AG09319 (cell line): ENCODE measurements at places on chromosomes 6 and 20.

- no peak for DNase-seq
Measured at GRCh38 chr20:57484772-57485171, 40.2 kb downstream of the CTCFL start.

- DNase-seq: no peak
Measured at GRCh38 chr20:51183451-51183850, 160.5 kb upstream of the KCNG1 start.

GRCh38 chr20:50043573-50044352, 61.0 kb downstream of the SNAI1 start:
- DNase-seq: no peak

DNA sequence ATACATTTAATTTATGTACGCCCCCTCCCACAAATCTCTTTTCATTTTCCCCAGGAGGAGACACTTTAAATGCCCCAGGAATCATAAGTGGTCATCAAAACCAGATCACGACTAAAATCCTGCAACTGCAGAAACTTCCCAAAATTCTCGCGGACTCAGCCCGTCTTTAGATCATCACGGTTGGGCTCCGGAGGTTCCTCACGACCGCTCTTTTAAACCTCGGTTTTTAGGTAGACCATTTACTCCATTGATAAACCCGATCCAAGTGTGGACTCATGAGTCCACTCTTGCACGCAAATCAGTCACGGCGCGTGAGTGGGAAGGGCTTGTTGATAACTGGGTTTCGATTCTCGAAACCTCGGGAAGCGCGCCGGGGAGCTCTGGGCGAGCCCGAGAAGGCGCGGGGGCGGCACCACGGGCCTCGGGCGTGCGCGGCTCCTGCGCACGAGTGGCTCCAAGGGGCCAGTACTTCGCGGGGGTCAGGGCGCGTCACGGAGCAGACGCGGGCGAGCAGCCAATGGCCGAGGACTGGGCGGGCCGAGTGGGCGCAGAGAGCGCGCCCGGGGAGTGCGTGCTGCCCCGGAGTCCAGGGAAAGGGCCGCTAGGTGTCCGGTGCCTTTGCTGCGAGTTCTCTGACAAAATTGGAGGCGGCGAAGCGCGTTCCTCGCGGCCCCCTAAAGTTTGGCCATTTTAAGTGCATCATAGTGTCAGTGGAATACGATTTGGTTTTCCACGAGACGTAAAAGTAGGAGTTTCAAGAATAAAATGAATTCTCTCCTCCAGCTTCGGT, 635 bp upstream of the TENT5A start:
- DNase-seq: peak; percentile 85

GRCh38 chr6:87756858-87757257, 54.8 kb upstream of the AKIRIN2 start:
- peak; percentile 61 for DNase-seq

GRCh38 chr6:106145144-106145543, 59.0 kb downstream of the PRDM1 start:
- DNase-seq: no peak

DNA sequence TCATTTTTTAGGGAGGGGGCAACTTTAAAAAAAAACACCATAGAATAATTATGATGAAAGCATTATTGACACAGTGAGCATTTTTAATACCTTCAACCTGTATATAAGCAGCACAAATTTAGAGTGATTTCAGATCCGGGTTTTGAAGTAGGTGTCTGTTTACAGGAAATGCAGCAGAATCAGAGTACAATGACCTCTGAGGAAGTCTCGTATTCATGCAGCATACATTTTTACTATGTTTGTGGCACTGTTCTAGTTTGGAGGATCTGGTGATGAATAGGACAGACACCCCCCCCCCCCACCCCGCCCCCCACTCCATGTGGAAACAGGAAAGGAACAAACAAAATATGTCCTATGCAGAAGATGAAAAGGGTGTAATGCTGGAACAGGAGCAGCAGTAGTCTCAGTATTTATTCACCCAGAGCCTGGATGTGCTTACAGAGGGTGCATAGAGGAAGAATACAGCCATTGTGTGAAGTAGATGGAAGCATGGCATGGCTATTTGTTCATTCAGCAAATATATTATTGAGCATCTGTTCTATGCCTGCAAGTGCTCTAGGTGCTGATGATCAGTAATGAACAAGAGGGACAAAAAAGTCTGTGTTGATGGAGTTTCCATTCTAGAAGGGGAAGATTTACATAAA, 19.7 kb downstream of the VAPB start:
- no peak for DNase-seq

DNA sequence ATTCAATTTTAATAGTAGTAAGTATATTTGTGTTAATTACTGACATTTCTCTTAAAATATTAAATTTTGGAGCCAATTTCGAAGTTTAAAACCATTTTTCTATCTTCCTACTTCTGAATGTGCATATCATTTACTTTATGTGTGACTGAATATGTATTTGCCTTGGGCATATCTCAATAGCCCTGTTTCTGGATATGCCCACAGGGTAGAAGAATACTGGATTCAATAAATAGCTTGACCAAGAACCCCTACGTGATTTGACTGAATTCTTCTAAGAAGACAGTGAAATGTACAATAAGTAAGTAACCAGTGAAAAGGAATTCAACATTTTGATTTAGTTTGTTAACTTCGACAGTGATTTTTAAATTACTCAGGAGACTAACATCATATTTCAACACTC, 7.8 kb downstream of the HMGN3 start:
- DNase-seq: no peak

DNA sequence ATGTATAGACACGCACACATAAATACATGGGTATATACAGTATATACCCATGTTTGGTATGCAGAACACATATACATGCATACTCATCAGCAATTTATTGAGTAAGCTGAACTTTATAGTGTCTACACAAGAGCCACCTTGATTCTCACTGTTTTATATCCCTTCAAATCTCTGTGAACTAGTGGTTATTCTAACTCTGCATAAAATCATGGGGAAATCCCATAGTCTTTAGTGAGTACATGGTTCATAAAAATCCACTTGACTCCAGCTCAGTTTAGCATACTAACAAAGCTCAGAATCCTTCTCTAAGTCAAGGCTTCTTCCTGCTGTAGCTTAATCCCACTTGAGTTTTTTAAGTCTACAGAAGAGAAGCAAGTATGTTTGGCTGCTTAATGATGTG, 104.1 kb downstream of the THEMIS start:
- no peak for DNase-seq

GRCh38 chr20:58709013-58709702, 16.6 kb downstream of the NPEPL1 start:
- DNase-seq: no peak

- DNase-seq: no peak
Measured at GRCh38 chr6:81262656-81263055, 489.8 kb downstream of the TENT5A start.

GRCh38 chr6:142871910-142872331, 73.1 kb downstream of the HIVEP2 start:
- DNase-seq: peak; percentile 24

GRCh38 chr20:46835418-46835817, 59.2 kb upstream of the EYA2 start:
- no peak for DNase-seq

DNA sequence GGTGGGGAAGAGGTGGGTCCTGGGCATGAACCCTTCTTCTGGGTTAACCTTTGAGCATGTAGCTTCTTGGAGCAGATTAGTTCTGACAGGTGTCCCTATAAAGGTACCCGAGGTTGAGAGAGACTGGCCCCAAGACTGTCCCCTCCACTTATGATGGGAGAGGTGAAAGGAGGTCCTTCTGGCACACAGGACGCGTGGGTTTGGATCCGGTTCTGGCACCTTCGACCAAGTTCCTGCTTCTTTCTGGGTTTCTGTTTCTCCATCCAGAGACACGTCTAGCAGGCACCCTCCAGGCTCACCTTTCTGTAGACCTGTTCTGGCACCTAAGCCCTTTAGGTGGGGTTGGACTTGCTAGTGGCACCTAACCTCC, 4.1 kb downstream of the PAX1 start:
- DNase-seq: no peak

GRCh38 chr6:148146717-148147462, 195.7 kb upstream of the SASH1 start:
- no peak for DNase-seq

DNA sequence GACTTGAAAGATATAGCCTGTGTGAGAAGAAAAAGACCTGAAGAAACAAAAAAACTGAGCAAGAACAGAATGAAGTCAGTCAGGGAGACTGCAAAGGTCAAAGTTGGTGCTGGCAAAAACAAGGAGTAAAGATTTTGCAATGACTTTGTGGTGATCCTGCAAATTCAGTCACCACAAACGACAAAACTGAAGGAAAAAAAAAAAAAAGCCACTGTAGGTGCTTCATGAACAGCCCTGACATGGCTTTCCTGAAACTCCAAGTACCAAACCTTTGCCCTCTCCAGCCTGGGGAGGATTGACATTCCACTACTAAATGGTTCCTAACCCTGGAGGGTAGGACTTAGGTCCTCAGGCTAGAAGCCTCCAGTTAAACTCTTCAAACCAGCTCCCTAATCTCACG, 114.7 kb upstream of the BEND3 start:
- no peak for DNase-seq

GRCh38 chr6:33567836-33568235, 12.2 kb downstream of the BAK1 start:
- no peak for DNase-seq

DNA sequence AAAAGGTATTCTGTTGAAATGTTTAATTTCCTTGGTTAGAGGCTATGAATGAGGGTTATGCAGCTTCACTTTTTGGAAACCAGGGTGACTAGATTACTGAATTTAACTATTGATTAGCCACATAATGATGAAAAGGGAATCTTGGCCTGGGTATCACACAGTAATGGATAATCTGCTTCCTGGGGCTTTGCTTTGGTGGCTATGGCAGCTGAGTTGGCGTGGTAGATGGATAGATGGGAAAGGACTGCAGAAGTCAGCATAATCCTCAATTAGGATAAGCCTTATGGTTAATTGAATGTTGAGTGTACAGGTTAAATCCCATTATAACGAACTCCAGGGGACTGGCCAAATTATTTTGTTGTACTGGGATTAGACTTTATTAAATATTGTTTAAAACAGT, 5.2 kb downstream of the NCOA3 start:
- no peak for DNase-seq

- DNase-seq: no peak
Measured at GRCh38 chr6:82959385-82959941, 106.2 kb downstream of the UBE3D start.

- DNase-seq: no peak
Measured at GRCh38 chr6:35312076-35312800, 14.6 kb downstream of the DEF6 start.

GRCh38 chr20:14235355-14235754, 102.1 kb downstream of the FLRT3 start:
- peak; percentile 39 for DNase-seq

DNA sequence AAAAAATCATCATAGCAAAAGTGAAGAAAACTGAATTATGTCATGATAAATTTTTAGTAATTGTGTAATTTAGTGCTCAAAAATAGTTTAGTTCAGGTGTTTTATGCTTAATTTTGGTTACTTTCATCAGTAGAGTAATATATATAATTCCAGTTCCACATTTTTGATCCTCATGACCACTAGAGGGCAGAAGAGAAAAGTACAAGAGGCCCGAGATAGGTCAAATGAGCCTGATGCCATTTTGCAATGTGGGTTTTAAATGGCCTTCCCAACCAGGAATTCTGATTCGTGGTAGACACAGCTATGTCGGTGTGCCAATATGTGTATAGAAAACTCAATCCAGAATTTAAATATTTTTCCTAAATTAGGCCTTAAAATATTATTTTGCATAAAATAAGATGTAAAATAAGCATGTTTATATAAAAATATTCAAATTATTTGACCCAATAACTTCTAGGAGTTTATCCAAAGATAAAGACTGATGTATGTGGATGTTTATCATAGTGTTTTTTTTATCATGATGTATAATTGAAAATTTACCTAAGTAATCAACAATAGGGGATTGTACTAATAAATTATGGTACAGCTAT, 159.7 kb upstream of the RPS6KA2 start:
- DNase-seq: peak; percentile 36

- peak; percentile 44 for DNase-seq
Measured at GRCh38 chr20:23147964-23148730, 62.0 kb upstream of the CD93 start.

DNA sequence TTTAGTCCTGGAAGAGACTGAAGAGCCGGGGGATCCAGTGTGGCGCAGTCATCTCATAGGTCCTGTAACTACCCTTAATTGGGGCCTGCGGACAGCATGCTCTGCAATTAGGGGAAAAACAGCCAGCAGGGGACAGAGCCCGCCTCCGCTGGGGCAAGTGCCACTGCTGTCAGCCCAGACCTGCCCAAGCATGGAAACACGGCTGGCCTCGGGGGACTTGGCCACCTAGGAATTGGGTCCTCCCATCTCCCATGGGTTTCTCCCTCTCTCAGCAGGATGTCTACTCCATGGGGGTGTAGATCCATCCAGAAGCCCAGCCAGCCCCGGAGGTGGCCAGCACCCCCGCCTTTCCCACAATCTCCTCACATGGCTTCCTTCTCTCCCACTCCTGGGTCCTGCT, 3.6 kb downstream of the GHRH start:
- no peak for DNase-seq

GRCh38 chr6:155399062-155399744, 56.4 kb downstream of the NOX3 start:
- no peak for DNase-seq

- no peak for DNase-seq
Measured at GRCh38 chr20:41040855-41041254, 12.2 kb downstream of the TOP1 start.

- no peak for DNase-seq
Measured at GRCh38 chr20:34956751-34957472, 1.2 kb downstream of the MYH7B start.

- DNase-seq: no peak
Measured at GRCh38 chr6:10583509-10583901, 62.4 kb downstream of the GCNT2 start.

- no peak for DNase-seq
Measured at GRCh38 chr20:63036291-63036690, 29.5 kb upstream of the BHLHE23 start.

- no peak for DNase-seq
Measured at GRCh38 chr6:81263531-81264168, 488.8 kb downstream of the TENT5A start.

DNA sequence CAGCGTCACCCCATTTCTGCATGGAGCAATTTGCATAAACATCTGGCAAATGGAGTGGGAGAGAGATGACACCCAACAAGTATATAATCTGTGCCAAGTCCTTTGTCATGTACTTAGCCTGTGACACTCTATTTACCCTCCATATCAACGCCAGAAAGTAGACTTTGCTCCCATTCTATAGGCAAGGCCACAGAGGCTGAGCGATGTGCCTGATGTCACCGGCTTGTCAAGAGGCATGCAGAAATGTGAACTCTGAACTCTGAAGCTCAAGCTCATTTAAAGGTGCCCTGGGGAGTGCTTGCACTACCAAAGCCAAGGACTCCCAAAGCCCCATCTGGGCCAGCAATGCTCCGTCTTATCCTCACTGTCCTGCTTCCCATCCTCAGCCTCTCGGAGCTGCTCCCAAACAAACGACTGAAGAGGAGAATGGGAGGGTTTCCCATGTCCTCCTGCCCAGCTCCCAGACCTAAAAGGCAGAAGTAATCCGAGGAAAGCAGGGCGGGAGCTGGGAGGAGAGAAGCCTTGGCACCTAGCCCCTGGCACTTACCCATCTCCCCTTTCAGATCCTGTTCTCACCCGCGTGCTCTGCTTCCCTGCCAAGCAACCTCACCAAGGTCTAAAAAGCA, 9.2 kb downstream of the CPNE5 start:
- DNase-seq: no peak
